ENCODE measurements at places on chromosomes 11 and 22.

DNA sequence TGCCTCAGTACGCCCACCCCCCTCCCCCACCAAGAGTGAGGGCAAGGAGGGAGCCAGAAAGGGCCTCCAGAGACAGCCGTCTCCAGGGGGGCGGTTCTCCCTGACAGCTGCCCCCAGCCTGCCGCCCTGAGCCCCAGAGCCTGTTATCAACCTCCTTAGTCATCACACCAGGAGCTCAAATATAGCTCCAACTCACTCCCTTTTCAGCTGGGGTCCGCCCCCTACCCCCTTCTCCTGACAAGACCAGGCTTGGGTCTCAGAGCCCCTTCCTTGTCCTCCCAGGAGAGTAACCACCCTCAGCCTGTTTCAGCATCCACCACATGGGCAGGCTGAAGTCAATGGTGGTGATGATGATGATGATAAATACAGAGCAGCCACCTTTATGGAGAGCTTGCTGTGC is 2.5 kb upstream of the INPP5J start:
- DNase-seq: no peak

GRCh38 chr11:105298630-105299029 is 159.1 kb upstream of the CARD18 start:
- DNase-seq: peak; percentile 6

DNA sequence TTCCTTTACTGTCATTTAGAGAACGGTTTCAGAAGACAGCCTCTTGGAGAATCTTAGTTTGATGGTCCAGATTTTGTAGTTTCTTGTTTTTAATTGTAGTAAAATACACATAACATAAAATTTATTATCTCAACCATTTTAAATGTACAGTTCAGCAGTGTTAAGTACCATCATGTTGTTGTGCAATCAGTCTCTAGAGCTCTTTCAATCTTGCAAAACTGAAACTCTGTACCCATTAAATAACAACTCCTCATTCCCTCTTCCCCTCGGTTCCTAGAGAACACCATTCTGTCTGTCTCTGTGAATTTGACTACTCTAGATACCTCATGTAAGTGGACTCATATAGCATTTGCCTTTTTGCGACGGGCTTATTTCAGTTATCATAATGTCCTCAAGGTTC is 69.8 kb downstream of the GRIK4 start:
- DNase-seq: no peak

- DNase-seq: no peak
These were observed 116.8 kb downstream of the ZBTB16 start for GRCh38 chr11:114176321-114176720.

DNA sequence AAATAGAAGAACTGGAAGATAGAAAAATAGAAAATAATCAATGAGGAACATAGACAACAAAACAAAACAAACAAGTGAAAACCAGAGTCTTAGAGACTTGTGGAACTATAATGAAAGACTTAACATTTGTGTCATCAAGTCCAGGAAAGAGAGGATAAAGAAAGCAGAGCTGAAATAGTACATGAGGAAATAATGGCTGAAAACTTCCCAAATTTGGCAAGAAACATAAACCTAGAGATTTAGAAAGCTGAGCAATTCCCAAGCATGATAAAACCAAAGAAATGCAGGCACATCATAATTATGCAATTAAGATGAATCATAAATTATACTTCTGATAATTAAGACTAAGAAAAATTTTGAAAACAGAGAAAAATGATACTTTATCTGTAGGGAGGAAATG is 614.5 kb downstream of the ETS1 start:
- peak; percentile 44 for DNase-seq

GRCh38 chr11:70569996-70570692 is 171.8 kb downstream of the CTTN start:
- no peak for DNase-seq

- DNase-seq: peak; percentile 40
These were observed 14.6 kb downstream of the MRGPRF start for GRCh38 chr11:68998390-68998911.

DNA sequence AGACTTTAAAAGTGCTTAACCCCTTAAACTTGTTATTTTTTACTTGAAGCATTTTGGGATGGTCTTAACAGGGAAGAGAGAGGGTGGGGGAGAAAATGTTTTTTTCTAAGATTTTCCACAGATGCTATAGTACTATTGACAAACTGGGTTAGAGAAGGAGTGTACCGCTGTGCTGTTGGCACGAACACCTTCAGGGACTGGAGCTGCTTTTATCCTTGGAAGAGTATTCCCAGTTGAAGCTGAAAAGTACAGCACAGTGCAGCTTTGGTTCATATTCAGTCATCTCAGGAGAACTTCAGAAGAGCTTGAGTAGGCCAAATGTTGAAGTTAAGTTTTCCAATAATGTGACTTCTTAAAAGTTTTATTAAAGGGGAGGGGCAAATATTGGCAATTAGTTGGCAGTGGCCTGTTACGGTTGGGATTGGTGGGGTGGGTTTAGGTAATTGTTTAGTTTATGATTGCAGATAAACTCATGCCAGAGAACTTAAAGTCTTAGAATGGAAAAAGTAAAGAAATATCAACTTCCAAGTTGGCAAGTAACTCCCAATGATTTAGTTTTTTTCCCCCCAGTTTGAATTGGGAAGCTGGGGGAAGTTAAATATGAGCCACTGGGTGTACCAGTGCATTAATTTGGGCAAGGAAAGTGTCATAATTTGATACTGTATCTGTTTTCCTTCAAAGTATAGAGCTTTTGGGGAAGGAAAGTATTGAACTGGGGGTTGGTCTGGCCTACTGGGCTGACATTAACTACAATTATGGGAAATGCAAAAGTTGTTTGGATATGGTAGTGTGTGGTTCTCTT is 2.8 kb downstream of the MALAT1 start:
- peak; percentile 77 for DNase-seq

DNA sequence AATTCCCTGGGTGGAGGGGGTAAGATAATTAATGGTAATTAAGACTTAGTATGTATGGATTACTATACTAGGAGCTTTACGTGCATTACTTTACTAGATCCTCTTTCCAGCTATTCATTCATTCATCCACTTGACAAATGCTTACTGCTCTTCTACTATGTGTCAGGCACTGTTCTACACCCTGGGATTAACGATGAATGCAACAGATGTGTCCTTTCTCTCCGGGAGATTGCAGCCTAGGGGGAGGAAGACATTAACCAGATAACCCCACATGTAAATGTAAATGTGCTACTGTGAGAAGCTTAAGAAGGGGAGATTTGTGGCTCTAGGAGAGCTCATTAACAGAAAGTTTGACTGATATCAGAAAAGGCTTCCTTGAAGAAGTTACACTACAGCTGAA is 1.7 kb downstream of the ANKK1 start:
- no peak for DNase-seq

- no peak for DNase-seq
These were observed at the start of gene LSP1 for GRCh38 chr11:1852877-1853276. Gene LSP1, plus strand, starts transcription at chr11:1853084. Its CDS starts 61 bp downstream, at chr11:1853145.

- DNase-seq: peak; percentile 88
These were observed at the start of the genes EML3 and ROM1 for GRCh38 chr11:62612366-62613290. Gene EML3, minus strand, starts transcription at chr11:62612775. Its CDS starts 318 bp downstream, at chr11:62612457. Gene ROM1, plus strand, starts transcription at chr11:62613257. Its CDS starts 25 bp downstream, at chr11:62613282.

Measured in fibroblast of pulmonary artery (primary cell).